ENCODE measurements at places on chromosomes 12 and 14.

- DNase-seq = no peak
Measured at GRCh38 chr12:18629916-18630315, 107.9 kb downstream of the PLCZ1 start.

- no peak for DNase-seq
Measured at GRCh38 chr14:104392396-104393198, 187.0 kb upstream of the C14orf180 start.

- no peak for DNase-seq
Measured at GRCh38 chr12:109513977-109514376, 36.5 kb downstream of the UBE3B start.

DNA sequence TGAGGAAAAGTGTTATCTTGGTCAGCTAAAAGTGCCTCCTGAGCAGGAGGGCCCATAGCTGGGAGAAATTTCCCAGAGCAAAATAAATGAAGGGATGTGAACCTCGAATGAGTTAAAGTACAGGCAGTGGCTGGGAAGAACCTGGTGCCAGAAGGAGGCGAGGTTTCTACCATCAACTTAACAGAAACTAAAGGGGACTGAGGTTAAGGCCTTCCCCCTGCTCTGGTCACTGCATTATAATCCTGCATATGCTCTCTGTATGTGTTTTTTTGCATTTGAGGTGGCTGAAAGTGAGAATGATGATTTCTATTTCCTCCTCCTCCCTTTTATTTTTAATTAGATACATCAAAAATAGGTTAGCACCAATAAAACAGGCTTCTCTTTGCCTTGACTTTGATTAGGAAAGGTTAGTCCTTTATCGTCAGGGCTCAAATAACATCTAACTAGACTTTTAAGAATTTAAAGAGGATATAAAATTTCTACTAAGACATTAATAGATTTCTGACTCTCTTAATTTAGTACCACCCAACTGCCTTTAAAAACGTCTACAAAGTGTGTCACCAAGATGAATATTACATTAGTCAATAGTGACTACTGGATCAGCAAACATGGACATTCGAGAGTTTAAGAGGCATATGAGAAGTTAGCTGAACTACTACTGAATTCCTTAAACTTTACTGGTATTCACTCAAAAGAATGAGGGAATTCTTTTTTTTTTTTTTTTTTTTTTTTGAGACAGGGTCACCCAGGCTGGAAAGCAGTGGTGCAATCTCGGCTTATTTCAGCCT is 49.2 kb downstream of the GALNT4 start:
- DNase-seq = no peak

GRCh38 chr12:52318241-52318990 is 2.8 kb downstream of the KRT83 start:
- no peak for DNase-seq

GRCh38 chr14:33707716-33708115 is 243.2 kb downstream of the EGLN3 start:
- no peak for DNase-seq

DNA sequence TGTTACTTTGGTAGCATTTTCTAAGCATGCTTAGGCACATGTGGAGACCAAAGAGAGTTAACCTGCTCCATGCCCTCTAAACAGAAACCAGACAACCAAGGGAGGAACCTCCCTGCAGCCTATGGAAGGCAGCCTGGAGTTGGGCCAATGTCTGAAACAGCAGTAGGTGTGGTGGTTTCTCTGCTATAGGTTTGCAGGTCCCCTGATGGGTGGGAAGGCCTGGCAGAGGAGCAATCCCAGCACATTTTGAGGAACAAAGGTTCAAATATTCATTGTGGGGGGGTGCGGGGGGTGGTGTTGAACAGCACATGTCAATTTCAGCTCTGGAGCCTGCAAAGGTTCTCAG is 65.4 kb downstream of the DACT1 start:
- DNase-seq = no peak

- no peak for DNase-seq
Measured at GRCh38 chr12:44777044-44777443, 99.1 kb downstream of the NELL2 start.

GRCh38 chr12:75591628-75592027 is 80.2 kb upstream of the KRR1 start:
- DNase-seq = no peak

GRCh38 chr14:97456958-97457357 is 659.8 kb downstream of the VRK1 start:
- DNase-seq = no peak

- DNase-seq = no peak
Measured at GRCh38 chr14:102916347-102917055, 6.0 kb upstream of the AMN start.

GRCh38 chr14:34055157-34055950 is 104.5 kb upstream of the EGLN3 start:
- no peak for DNase-seq

GRCh38 chr12:14071833-14072232 is 90.4 kb upstream of the GRIN2B start:
- DNase-seq = no peak

GRCh38 chr12:79927772-79928474 is 7.0 kb downstream of the PPP1R12A start:
- DNase-seq = peak; percentile 69

GRCh38 chr14:81198651-81199050 is 22.1 kb downstream of the GTF2A1 start:
- no peak for DNase-seq

GRCh38 chr14:51868405-51868804 is 8.0 kb downstream of the GNG2 start:
- DNase-seq = no peak

DNA sequence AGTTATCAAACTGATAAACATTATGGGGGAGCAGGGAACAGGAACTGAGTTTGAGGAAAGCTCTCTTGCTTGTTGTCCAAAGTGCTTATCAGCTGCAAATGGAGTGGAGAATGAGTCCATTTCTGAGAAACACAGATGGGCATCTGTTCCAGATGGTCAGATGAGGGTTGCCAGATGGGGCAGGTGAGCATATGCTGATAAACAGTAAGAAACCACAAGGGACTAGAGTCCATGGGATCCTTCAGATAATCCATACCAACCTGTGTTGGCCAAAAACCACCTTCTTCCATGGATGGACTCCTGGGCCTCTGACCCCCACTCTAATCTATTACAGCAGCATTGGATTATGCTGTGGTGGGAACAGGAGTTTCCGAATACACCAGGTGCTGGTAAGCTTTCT is 38.3 kb downstream of the GNS start:
- DNase-seq = peak; percentile 67

GRCh38 chr14:33634631-33635030 is 316.2 kb downstream of the EGLN3 start:
- DNase-seq = no peak

DNA sequence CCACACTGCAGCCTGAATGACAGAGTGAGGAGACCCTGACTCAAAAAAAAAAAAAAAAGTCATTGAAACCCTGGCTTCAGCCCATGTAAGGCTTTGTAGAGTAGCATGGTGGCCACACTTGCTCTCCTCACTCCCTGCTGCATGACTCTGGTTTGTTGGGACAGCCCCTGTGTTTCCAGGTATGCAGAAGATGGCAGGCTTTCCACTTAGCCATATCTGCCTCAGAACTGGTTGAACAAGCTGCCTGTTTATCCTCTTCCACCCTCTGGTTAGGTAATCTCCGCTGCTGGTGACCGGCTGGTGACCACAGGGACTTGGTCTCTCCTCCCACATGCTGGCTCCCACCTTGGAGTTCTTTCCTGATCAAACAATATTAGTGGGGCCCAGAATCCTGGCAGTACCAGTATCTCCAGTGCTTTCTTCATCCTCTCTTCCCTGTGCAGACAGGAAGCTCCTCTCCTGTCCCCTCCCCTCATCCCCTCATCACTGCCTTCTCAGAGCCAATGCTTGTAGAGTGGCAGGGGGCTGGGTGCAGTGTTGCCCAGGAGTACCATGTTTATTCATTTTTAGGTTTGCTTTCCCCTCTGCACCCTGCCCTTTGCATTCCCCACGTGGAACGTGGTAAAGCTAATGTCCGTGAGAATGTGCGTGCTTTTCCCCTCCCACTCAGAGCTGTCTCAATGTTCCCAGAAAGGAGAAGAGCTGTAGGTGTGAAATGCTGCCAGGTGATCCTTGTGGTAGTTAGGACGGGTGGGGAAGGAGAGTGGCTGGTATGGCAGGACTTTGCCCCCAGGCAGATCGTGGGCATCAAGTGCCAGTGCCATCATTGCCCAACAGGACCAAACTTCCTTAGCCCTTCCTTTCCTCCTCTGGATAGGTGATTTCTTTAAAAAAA is 11.3 kb downstream of the ABHD12B start:
- no peak for DNase-seq

DNA sequence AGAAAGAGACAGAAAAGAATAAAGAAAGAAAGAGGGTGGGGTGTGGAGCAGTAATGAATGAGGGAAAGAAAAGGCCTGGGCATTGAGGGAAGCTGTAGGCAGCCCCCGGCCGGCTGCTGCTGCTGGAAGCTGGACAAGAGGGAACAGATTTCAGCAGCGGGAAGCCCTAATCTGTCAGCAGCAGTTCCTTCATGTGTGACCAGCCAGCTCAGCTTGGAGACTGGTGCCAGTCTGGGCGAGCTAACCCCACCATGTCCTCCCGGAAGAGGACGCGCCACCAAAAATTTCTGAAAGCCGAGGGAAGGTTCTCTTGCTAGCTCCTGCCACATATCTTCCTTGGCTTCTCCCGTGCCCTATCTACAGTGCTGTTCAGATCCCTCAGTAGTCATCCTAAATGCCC is 236.8 kb downstream of the GRIN2B start:
- no peak for DNase-seq
